ENCODE measurements at places on chromosomes 3 and 15.

- no peak for DNase-seq
These were observed 225.2 kb upstream of the ICE2 start for GRCh38 chr15:60704129-60704528.

DNA sequence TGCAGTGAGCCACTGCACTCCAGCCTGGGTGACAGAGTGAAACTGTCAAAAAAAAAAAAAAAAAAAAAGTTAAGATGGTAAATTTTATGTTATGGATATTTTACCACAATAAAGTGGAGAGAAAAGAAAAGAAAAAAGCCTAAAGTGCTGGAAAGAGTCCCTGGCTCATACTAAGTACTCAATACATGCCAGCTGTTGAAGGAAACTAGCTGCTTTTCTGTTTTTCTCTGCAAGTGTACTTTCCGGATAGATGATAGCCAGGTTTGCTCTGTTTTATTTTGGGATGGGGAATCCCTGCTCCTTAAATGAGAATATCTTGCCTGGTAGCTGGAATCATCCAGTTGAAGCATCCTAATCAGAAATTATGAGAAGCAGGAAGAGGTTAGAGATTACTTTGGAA, 10.9 kb downstream of the EID1 start:
- DNase-seq = peak; percentile 4

GRCh38 chr3:53169045-53169831, 8.2 kb downstream of the PRKCD start:
- DNase-seq = no peak

DNA sequence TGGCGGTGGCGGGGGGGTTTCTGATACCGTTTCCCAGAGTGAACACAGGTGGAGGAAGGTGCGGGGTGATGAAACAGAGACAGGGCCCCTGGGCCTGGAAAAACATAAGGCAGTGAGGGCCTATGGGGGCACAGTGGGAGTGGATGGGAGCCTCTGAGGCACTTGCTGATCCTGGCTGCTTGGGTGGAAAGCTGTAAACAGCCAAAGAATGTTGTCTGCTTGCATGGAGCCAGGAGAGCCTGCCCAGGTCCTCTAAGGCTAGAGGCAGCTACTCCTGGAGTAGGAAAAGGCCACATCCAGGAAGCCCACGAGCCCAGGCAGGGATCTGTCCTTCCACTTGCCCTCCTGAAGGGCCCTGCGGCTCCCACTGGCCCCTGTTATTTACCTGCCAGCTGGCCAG, 2.9 kb upstream of the SEMA3B start:
- no peak for DNase-seq

- DNase-seq = peak; percentile 24
These were observed 41.9 kb upstream of the CD200R1L start for GRCh38 chr3:112888381-112889085.

- peak; percentile 63 for DNase-seq
These were observed 17.3 kb downstream of the C3orf18 start for GRCh38 chr3:50550079-50550736.

DNA sequence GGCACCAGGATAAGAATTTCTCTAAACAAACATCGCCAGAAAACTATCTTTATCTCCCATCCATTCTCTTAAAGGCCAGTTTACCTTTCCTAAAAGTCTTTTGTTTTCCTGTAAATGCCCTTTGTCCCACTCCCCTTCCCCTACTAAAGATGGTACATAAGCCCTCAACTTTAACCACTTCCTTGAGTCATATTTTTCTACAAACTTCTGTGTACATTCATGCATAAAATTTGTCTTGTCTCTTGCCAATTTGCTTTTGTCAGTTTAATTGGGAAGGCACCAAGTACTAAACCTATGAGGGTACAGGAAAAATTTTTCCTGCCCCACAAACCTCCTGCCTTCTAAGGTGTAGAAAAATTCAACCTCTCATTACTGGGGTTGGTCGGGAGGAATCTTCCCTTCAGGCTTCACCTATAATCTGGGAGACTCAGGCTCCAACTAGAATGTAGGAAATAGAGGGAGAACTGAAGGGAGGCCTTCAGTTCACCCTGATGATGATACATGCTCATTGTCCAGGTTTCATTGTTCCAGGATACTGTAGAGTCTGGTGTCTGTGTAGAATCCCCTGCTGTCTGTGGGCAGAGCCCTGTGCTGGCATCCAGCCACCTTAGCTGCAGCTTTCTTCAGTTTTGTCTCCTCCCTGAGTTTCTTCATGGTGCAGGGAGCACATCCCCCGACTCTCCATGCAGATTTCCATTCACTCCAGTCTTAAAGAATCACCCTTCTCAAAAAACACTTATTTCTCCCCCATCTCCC, 53.2 kb downstream of the CD200R1L start:
- no peak for DNase-seq

DNA sequence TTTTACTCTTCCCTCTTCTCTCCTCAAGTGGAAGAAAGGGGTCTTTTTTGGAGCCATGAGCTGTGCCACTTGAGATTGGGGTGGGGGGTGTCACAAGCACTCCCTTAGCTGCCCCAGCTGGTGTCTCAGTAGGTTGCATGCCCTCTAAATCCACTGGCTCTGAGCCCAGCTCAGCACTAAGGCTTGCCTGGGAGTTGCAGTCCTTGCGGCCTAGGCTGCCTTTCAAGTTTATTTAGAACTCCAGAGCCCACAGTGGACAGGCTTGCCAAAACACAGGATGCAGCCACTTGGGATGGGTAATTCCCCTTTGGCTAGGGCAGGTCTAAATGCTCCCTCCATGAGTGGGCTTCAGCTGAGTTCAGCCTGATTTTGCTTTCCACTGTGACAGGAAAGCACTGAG, 24.7 kb downstream of the C3orf20 start:
- DNase-seq = peak; percentile 56

DNA sequence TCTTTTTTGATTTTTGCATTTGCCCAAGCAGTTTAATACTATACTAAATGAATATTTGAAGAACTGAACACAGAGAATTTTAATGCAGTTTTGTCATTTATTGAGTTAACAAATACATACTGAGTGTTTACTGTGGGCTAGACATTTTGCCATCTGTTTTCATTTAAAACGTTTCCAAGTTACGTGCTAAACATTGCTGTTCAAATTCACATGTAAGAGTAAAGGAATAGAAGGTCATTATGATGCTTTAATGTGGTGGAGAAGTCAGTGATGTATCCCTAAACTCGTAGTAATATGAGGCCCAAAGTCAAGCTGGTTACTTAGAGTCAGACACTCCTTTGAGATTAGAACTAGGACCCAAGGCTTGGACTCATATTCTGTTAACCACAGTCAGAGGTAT, 49.4 kb downstream of the CRYBG3 start:
- no peak for DNase-seq

GRCh38 chr15:33243393-33243792, 48.9 kb upstream of the FMN1 start:
- DNase-seq = peak; percentile 20

DNA sequence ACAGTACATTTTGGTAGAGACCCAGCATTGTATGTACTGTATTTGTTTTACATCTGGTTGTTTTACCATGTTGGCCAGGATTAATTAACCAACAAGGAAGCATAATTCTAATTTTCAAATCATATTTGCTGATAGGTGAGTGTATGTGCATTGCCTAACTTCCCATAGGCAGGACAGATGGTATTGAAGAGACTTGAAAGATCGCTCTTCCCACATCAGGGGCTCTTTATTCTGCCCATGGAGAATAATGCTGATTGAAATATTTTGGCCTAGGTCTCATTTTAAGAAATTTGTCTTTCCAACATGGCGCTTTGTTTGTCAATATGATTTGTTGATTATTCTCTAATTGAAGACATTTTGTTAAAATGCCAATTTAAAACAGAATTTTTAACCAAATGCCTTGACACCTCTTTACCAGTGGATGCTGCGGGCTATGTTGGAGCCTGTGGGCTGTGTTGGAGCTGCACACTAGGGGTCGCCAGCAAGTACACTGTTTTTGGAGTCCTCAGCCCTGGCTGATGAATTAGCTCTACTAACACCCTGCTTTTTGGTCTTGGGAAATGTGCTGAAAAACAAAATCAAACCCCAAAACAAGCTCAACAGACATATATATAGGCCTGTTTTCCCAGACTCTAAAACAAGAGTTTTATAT, 5.3 kb downstream of the P2RY12 start:
- DNase-seq = peak; percentile 23

DNA sequence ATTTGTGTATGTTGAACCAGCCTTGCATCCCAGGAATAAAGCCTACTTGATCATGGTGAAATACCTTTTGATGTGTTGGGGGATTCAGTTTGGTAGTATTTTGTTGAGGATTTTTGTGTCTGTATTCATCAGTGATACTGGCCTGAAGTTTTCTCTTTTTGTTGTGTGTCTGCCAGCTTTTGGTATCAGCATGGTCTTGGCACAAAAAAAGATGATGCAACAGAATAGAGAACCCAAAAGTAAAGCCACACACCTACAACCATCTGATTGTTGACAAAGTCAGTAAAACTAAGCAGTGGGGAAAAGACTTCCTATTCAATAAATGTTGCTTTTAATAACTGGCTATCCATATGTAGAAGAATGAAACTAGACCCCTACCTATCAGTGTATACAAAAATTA, 77.6 kb downstream of the TCF12 start:
- DNase-seq = no peak

- DNase-seq = no peak
These were observed 955.0 kb upstream of the ALCAM start for GRCh38 chr3:104411757-104412156.

GRCh38 chr3:194395778-194396538, 3.1 kb downstream of the GP5 start:
- DNase-seq = peak; percentile 29

- DNase-seq = no peak
These were observed 534.9 kb downstream of the MECOM start for GRCh38 chr3:169128579-169128978.

DNA sequence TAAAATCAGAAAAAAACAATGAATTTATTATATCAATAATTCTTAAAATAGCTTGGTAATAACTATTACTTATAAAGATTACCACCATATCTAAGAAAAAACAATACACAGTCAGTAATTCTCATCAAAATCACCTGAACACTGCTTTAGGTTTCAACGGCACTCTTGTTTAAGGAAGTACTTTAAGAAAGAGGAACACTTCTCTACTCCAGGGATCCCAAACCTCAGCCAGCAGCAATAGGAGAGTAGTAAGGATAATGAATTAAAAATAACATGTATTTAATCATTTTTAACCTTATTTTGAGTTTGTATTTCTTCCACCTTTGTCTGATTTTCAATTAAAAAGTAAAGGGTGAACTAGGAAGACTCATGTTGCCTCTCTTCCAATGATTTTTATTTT, 494.0 kb upstream of the NR2F2 start:
- no peak for DNase-seq

GRCh38 chr3:32452009-32452408, 50.6 kb downstream of the CMTM6 start:
- no peak for DNase-seq

DNA sequence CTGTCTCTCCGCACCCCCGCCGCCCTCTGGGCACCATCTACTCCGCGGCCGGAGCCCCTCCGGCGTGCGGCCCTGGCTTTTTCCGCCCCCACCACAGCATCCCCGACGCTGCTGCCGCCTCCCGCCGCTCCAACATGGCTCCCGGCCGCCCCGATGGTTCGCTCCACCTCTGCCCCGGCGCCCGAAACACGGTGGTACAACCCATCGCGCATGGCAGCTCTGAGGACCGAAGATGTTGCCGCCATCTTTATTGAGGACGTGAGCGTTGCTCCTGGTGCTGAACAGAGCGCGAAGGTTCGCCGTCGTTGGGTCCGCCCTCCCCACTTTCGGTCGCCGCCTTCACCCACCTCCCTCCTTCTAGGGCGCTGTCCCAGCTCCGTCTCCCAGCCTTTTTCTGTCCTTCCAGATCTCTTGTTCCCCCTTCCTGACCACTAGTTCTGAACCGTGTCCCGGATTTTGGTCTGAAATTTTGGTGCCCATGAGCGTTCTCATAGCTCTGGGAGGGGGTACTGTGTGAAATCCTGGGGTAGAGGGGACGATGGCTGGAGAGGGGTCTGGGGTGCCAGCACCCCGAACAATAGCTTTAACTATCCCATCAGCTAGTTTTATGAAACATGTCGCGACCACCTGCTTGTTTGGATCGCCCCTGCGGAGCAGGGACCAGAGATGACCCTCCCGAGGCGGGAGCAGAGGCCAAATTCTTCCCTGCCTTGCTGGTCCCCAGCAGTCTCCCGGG, at the start of gene CELSR3:
Gene CELSR3 (minus strand): TSS at position 134 of the 736 bp plus-strand sequence. CDS start 252 bp downstream, outside the sequence.
- DNase-seq = peak; percentile 96

- peak; percentile 73 for DNase-seq
These were observed 37.9 kb downstream of the PPCDC start for GRCh38 chr15:75061272-75061671.

DNA sequence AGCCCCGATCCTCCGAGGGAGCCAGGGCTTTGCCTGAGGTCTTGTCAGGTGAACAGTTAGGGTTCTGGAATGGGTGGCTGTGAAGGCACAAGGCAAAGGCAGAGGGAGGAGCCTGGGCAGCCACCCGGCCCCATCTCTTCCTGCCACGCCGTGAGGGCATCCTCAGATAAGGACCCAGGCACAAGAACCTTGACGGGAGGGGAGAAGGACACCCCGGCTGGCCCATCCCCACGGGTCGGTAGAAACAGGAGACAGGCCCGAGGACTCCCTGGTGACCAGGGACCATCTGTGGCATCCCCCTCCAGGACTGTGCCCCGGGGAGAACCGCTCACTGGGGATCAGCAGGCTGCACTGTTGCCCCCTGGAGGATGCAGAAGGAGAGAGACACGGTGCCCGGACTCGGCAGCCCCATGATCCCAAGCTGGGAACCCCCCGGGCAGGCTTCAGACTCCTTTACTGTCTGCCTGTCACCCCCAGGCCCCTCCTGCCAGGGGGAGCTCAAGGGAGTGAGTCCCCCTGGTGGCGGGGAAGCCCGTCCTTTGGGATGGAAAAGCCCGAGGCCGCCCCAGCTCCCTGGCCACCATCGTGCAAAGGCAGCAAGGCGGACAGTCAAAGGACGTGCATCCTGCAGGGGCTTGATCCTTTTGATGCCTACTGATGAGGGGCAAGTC, 12.3 kb upstream of the PCSK6 start:
- DNase-seq = no peak

GRCh38 chr3:61780455-61781228, 219.3 kb downstream of the PTPRG start:
- DNase-seq = no peak

GRCh38 chr15:36769098-36769497, 189.7 kb downstream of the CDIN1 start:
- DNase-seq = no peak

GRCh38 chr15:39330061-39330460, 250.8 kb upstream of the THBS1 start:
- DNase-seq = no peak

GRCh38 chr3:53357458-53357857, 10.1 kb upstream of the DCP1A start:
- DNase-seq = no peak

DNA sequence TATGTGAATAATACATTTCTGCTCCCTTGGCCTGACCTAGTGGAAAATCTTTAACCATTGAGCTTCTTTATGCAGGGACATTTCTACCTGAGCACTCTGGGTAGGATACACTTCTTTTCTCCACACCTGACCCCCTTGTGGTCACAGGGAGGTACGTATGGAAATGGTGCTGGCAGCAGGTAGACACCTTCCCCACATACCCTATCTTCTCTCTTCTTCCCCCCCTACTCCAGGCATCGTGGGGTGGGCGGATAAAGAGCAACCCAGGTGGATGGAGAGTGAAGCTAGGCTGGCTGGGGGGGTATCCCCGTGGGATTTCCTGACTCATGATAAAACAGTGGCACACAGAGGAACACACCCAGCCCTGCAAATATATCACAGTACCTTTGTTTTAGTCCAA, 312.1 kb downstream of the ARRDC4 start:
- DNase-seq = no peak

GRCh38 chr3:52092891-52093290, 36.5 kb upstream of the DUSP7 start:
- DNase-seq = no peak
